ENCODE measurements at places on chromosomes 4 and X.

- no peak for DNase-seq
Observed at GRCh38 chrX:11451151-11451550, 157.9 kb downstream of the AMELX start.

DNA sequence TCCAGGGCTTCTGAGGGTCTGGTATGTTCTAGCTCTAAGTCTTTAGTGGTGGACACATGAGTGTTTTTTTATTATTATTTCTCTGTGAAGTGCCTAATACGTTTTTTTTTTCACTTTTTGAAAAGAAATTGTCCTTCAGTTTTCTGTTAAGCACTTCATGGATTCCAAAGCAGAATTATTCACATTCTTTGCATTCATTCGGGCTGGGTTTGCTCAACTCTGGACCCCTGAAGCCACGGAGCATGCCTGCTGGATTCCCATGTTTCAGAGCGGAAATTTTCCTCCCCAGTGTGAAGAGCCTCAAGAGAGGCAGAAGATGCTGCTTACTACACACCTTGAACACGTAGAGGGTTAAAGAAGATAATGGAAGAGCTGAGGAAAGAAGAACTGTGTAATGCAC lies 107.5 kb downstream of the EGF start:
- peak; percentile 58 for DNase-seq

DNA sequence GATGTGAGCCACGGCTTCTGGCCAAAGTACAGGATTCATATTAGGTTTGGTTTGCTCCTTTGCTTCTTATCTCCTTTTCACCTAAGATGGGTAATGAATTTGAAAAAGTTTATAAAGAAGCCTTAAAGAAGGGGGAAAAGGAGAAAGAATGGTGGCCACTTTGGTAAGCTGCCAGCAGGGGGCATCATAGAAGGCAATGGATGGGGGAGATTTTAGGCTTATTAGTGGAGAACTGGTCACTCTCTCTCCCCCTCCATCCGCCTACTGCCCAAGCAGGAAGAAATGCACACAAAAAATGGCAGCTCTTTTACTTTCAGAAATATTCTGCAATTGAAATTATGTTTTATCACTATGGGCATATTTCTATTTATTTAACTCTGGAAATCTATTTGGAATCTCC lies 32.0 kb downstream of the SPARCL1 start:
- peak; percentile 75 for DNase-seq

DNA sequence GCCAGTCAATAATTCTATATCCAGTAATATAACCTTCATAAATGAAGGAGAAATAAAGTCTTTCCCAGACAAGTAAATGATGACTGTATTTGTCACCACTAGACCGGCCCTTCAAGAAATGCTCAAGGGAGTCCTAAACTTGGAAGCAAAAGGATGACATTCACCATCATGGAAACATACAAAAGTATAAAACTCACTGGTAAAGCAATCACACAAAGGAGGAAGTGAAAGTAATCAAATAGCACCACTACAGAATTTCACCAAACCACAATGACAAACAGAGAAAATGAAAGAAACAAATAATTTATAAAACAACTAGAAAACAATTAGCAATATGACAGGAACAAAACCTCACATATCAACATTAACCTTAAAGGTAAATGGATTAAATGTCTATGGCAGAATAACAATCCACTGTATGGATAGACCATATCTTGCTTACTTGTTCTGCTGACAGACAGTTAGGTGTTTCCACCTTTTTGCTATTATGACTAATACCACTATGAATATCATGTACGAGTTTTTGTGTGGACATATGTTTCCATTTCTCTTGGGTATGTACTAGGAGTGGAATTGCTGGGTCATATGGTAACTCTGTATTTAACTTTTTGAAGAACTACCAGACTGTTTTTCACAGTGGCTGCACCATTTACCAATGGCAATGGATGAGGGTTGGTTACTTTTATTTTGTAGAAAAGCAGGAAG lies 44.9 kb downstream of the NAT8L start:
- no peak for DNase-seq

DNA sequence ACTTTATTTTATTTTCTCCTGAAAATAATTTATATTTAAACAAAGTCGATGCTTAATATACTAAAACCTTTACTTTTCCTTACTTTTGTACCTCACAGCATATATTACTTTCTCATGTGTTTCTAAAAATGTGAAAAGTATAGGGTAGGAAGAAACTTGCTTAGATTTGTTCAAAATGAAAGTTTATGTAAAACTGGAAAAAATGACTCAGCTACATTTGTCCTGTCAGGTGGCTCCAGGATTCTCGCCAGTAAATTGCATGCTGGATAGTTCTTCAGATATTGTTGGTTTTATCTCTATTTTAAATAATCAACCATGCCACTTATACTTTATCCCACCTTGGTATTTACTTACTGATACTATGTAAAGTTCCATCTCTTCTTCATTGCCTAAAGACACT lies 159.2 kb upstream of the NDST4 start:
- no peak for DNase-seq

DNA sequence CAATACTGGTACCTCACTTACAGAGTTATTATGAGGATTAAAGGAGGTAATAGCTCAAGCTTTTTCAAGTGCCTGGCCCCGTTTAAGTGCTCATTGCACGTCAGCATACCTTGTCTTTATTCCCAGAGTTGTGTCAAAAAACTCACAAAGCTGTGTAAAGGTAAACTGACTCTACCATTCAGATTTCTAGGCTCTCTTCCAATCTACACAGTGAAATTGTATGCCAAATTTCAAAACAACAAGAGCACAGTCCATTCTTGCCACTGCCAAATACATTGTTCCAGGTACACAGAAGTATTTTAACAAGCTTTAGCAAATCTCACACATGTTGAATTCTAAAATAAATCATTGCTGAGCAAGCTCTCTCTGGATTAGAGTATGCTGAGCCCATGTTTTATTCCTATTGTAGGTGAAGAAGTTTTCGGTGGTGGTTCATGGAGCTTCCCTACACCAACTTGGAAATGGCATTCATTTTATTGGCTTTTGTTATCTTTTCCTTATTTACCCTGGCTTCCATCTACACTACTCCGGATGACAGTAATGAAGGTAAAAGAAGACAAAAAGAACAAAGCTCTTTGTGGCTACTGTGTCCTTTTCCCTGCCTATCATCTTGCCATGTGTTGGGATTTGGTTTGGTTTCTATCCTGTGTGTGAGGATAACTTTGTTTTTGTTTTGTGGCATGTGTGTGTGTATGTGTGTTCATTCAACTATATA lies 16.2 kb downstream of the SMIM31 start:
- no peak for DNase-seq

GRCh38 chr4:8280876-8281440 lies 11.4 kb downstream of the HTRA3 start:
- DNase-seq: no peak

DNA sequence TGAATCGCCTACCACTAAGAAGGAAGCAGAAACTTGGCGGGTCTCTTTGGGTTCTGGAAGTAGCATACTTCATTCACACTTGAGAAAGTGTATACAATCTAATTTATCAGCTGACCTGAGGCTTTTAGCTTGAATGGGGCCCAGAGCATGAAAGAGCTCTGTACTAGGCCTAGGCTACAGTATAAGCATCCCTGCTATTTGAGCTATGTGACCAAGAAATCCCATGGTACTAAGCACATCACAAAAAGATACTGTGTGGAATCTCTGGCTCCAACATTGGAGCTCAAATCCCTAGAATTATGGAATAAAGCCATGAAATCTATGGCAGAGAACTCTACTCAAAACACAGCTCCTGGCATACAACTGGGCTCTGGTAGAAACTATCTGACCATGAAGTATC lies 43.9 kb upstream of the CCDC149 start:
- DNase-seq: no peak

DNA sequence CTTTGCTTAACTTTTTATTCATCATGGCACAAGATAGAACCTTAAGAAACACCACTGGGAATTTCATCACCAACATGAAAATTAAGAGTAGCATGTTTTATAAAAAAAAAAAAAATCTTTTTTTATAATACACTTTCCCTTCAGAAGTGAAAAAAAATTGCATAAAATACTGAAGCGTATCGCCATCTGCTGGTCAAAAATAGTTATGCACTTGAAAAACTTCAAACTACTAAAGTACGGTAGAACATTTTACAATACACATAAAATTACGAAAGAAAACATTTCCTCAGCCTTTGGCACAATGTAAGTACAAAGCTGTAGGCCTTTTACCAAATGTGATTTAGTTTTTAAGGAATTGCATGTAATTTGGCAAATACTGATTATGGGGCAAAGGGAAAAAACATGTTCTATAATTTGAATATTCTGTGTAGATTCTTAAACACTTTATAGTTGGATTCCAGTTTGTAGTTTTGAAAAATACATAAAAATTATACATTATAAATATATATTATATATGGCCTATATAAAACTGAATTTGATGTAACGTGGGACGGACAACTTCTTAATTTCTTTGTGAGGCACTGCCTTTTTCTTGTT lies 26.5 kb downstream of the HCCS start:
- DNase-seq: no peak

GRCh38 chrX:37350034-37350365 lies 836 bp downstream of the PRRG1 start:
- DNase-seq: no peak

DNA sequence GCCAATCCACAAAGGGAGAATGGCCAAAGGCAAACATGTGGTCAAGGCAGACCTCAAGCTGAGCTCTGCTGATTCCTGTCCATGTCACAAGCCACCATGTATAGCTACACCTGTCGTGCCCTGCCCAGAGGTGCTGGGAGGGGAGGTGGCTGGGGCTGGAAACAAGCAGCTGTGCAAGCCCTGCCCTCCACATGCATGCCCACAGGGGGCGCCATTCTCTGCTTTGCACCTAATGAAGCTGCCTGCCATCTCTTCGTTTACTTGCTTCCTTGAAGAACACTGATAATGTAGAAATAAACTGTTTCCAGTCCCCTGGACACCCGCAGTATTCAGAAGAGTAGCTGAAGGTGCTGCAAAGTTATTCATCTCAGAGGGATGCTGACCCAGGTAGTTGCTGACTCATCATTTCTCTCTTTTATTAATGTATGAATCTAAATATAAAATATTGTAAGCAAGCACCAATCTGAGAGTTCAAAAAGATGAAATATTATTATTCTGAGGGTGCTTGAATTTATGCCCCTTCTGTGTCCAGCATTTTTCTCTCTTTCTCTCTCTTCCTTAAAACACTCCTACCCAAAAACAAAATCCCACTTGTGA lies 278.6 kb downstream of the ADGRA3 start:
- DNase-seq: peak; percentile 93

- no peak for DNase-seq
Observed at GRCh38 chr4:145541346-145541745, 59.7 kb downstream of the SMAD1 start.

DNA sequence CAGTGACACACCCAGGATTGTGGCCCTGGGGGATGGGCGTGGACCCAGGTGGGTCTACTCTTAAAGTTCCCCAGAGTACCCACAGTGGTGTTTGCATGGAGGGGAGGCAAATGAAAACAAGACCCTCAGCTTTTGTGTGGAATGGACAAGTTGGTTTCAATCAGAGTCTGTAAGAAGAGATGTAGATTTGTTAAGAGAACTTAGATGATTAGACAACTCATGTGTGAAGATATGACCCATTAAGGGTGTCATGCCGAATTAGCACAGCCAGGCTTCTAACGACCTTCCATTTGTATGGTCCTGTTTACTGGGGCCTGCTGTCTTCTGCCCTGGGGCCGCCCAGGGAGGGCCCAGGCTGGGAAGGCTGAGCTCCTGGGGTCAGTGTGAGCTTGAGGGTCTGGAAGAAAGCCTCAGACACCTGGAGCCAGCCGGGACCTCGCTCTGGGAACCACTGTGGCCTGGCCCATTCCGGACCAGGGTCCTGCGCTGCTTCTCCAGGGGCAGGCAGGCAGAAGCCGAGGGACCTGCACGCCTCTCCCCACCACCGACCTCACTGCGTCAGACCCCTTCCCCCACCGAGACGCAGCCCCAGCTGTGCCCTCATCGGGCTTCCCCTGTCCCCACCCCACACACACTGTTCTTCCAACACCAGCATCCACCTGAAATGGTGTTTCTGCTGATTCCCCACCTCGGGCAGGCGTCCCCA lies 20.4 kb downstream of the UVSSA start:
- DNase-seq: no peak

DNA sequence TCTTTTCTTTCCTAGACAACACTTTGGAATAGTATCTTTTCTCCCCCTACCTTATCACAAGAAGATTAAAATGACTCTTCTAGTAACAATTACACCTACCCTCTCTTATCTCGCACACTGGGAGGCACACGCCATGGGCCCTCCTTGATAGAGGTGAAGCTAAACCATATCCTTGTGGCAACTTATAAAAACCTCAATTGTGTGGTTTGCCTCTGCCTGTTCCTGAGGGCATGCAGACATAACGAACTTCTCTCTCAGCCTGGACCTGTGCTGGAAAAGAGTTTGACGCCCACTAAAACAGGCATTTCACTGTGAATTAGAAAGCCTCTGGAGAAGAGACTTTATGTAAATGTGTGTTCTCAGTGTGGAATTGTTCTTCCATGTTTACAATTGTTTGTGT lies 141.2 kb downstream of the NDST3 start:
- peak; percentile 77 for DNase-seq

DNA sequence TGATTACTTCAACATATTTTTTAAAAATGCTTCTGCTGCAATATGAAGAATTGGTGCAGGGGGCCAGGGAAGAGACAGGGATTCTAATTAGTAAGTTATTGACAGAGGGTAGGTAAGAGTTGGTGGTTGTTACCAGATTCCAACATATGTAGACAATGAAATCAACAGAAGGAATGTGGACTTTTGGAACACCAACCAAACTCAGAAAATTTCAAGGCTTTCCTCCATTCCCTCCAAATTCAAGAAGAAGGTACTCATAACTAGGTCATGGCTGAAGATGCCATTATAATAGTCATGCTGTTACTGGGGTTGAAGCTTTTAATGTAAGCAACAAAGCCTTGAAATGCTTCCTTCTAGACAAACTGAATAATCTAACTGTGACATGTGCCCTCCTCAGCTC lies 22.9 kb upstream of the CXCL13 start:
- no peak for DNase-seq

GRCh38 chr4:73855406-73855805 lies 2.3 kb downstream of the PF4V1 start:
- DNase-seq: no peak

- no peak for DNase-seq
Observed at GRCh38 chrX:110419512-110419911, 60.9 kb downstream of the RTL9 start.

All from endodermal cell (in vitro differentiated cells).